ENCODE measurements at places on chromosomes 7 and 10.

DNA sequence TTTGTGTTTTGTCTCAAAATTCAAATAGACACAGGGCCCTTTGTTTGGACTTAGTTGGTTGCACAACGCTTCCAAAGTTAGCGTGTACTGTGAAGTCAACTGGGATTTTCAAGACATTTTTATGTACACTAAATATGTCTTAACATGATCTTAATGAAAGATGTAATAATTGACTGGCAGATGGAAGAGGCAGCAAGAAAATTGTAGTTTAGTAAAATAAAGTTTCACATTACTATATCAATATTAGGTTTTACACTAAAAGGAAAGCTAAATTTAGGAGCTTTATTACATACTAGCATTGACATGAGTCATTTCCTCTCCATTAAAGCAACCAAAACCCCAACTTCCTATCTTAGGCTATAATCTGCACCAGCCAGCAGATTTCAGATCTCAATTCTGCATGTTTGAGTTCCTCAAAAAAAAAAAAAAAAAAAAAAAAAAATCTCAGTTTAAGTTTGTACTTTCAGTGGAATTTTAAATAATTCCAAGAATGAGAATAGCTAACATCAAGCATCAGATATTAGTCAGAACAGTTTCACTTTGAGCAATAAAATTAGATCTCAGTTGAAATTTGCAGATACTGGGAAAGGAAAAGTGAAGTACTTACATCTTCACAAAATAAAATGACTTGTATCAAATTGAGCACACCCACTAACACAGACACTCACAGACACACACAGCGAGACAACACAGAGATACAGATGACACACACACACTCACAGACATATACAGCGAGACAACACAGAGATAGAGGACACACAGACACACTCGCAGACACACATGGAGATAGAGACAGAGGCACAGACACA, 346.6 kb upstream of the KLF6 start:
- DNase-seq, result no peak

- no peak for DNase-seq
These were observed 49.3 kb upstream of the AGBL3 start for GRCh38 chr7:134936893-134937510.

DNA sequence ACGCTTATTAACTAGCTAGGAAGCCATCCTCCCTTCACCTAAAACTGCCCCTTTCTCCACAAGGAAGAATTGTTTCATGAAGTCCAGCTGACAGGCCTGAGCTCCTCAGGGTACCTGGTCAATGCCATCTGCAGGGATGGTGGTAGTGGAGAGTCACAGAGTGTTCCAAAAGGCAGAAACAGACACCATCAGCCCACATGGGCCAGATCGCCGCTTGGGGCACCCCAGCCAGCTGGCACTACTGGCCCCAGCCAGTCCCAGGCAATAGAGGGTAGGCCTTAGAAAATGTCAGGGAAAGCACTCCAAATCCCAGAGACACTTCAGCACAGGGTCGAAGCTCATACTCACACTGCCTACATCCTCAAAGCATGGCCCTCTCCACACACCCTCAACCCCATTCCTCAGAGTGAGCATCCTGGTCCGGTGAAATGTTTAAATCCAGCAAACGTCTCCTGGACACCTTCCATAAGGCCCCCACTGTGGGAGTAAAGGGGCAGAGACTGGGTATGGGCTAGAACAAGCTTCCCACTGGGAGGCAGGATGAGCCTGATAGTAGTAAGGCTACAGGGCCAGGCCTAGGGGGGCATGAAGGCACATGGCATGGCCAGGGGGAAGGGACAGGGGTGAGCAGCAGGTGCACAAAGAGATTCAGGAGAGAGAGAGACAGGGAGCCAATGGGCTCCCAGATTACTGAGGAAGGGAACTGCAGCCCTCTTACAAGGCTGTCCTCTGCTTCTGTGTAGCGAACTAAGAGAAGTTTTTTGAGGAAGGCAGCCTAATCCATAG, 1.9 kb downstream of the LRRC20 start:
- DNase-seq, result no peak

DNA sequence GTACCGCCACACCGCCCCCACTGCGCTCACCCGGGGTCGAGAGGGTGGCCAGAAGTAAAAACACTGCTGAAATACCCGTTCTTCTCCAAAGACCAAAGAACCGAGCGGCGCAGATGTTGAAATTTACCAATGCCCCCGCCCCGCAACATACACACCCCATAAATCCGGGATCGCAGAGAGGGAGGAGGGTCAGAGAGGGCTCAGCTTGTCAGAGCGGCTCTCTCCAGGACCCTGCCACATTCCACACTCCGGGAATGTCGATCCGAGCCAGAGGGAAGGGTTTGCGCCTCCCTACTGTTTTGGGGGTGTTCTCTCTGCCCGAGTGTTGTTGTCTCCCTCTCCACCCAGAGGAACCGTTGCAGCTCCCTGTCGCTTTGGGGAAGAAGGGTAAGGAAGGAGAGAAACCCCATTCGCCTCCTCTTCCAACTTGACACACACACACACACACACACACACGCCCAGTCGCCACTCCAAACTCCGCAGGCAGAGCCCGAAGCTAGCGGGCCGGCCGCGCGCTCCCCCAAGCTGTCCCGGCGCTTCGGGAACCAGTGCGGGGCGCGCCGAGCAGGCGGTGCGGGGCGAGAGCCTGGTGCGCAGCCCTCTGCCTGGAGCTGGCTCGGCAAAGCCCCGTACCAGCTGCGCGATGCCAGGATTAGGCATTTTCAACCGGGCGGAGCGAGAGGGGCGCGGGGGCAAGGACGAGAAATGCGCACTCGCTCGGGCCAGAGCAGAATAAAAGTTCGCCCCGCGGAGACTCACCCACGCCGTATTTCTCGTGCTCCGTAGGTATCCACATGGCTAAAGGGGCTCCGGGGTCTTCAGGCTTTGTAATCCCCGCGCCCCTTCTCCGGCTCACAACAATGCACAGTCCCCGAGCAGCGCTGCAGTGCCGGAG, 609 bp downstream of the DOCK4 start:
- DNase-seq, result no peak

DNA sequence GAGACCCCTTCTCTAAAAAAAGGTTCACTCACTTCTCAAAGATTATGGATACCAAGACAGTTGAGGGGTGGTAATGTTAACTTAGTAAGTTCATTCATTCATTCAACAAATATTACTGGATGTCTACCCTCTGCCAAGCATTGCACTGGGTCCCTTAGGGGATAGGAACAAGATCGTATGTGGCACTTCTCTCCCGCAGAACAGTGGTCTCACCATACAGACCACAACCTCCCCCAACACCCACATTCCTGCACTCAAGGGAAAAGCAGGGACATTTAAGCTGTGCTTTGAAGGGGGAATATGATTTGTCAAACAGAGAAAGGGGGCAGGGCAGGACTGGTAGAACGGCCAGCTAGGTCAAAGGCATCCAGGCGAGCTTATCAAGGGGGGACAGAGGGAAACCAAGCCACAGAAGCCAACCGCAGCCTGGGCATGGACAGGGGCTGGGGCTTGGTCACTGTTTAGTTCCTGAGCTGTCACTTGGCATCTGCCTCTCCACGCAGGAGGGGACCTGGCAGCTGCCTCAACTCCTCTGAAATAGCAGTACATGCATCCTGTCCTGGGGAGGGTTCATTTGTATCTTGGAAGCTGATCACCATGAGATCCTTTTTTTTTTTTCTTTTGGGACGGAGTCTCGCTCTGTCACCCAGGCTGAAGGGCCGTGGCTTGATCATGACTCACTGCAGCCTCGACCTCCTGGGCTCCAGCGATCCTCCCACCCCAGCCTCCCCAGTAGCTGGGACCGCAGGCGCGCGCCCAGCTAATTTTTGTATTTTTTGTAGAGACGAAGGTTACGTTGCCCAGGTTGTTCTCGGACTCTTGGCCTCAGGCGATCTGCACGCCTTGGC, 949 bp upstream of the CLIP2 start:
- no peak for DNase-seq

- DNase-seq, result no peak
These were observed 129.3 kb downstream of the GLI3 start for GRCh38 chr7:42107484-42108240.

- DNase-seq, result no peak
These were observed 5.7 kb upstream of the MSS51 start for GRCh38 chr10:73439055-73439454.

GRCh38 chr7:25314731-25315267, 86.5 kb upstream of the NPVF start:
- no peak for DNase-seq

DNA sequence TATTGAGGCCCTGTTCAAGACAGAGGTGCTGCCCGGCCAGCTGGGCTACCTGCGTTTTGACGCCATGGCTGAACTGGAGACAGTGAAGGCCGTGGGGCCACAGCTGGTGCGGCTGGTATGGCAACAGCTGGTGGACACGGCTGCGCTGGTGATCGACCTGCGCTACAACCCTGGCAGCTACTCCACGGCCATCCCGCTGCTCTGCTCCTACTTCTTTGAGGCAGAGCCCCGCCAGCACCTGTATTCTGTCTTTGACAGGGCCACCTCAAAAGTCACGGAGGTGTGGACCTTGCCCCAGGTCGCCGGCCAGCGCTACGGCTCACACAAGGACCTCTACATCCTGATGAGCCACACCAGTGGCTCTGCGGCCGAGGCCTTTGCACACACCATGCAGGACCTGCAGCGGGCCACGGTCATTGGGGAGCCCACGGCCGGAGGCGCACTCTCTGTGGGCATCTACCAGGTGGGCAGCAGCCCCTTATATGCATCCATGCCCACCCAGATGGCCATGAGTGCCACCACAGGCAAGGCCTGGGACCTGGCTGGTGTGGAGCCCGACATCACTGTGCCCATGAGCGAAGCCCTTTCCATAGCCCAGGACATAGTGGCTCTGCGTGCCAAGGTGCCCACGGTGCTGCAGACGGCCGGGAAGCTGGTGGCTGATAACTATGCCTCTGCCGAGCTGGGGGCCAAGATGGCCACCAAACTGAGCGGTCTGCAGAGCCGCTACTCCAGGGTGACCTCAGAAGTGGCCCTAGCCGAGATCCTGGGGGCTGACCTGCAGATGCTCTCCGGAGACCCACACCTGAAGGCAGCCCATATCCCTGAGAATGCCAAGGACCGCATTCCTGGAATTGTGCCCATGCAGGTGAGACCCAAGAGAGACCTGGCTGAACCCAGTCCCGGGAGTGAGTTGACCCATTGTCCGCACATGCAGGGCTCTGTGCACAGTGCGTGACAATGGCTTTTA, 2.8 kb downstream of the RBP3 start:
- DNase-seq, result no peak

DNA sequence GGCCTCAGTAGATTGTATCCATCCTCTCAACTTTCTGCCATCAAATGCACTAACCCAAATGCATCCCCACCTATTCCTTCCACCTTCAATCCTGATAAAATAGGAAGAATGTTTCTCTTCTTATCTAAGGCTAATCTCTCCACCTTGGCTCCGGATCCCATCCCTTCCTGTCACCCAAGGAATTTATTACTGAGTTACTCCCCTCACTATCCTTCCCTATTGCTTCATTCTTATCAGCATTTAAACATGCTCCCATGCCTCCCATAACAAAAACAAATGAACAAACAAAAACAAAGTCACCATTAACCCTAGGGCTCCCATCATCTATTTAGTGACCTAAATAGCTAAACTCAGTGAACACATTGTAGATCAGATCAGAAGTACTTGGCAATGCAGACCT, 25.3 kb downstream of the AASS start:
- DNase-seq, result no peak

- no peak for DNase-seq
These were observed 417.1 kb downstream of the SUGCT start for GRCh38 chr7:40551685-40552576.

DNA sequence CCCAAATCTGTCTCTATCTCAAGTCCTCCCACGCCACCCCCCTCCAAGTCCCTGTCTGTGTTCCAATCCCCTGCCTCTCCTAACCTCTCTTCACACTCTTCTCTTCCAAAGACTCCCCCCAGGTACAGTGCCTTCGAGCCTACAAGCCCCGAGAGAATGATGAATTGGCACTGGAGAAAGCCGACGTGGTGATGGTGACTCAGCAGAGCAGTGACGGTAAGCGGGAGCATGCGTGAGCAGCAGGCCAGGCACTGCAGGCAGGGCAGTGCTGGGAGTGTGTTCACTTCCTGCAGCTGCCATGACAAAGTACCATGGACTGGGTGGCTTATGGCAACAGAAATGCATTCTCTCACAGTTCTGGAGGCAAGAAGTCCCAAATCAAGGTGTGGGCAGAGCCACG, 23.4 kb downstream of the ARHGEF5 start:
- DNase-seq, result no peak

GRCh38 chr10:130230036-130230435, 93.8 kb downstream of the GLRX3 start:
- DNase-seq, result no peak

- DNase-seq, result no peak
These were observed 4.4 kb downstream of the SMIM30 start for GRCh38 chr7:113113912-113114311.

- no peak for DNase-seq
These were observed 156.8 kb downstream of the FZD1 start for GRCh38 chr7:91421018-91421417.

DNA sequence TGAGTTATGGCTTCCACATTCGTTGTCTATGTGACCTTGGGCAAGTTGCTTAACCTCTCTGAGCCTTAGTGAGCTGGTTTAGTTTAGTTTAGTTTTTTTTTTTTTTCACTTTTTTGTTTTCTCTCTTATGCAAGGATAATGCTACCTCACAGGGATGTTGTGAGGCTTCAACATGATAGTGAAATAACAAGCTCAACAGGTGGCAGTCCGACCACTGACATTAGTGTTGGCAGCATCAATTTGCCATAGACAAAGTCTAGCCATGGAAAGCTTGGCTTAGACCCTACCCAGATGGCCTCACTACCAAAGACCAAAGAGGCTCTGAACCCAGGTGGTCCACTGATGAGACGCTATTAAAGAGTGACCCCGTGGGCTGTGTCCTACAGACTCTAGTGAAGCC, 27.2 kb upstream of the UNC5B start:
- no peak for DNase-seq

- DNase-seq, result no peak
These were observed 55.5 kb upstream of the LHFPL3 start for GRCh38 chr7:104272767-104273384.

GRCh38 chr7:2192831-2193534, 39.8 kb downstream of the MAD1L1 start:
- no peak for DNase-seq

DNA sequence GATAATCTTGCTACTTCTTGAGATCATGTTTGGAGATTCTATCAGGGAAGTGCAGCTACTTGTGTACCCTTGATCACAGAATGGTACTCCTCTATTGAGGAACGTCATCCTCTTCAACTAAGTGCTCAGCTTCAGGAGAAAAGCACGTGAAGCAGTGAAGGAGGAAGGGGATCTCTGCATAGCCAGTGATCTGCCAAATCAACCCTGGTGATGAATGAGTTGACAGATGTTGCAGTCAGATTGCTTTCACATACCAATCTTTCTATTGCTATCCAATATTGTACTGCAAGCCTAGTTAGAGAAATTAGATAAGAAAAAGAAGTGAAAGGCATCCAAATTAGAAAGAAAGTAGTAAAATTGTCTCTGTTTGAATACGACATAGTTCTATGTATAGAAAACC, 309.4 kb downstream of the TWIST1 start:
- DNase-seq, result no peak

GRCh38 chr10:132884691-132885271, 57.6 kb downstream of the CFAP46 start:
- DNase-seq, result no peak

GRCh38 chr10:76192694-76193320, 761.4 kb downstream of the LRMDA start:
- DNase-seq, result no peak
